Suppressor macrophage treated with lipopolysaccharide for 1 hour (primary cell): ENCODE measurements at places on chromosomes 7 and 10.

GRCh38 chr7:66557214-66558200 is 71.2 kb upstream of the KCTD7 start:
- DNase-seq, result peak; percentile 77

GRCh38 chr10:102335184-102335583 is 60.3 kb upstream of the NFKB2 start:
- no peak for DNase-seq

DNA sequence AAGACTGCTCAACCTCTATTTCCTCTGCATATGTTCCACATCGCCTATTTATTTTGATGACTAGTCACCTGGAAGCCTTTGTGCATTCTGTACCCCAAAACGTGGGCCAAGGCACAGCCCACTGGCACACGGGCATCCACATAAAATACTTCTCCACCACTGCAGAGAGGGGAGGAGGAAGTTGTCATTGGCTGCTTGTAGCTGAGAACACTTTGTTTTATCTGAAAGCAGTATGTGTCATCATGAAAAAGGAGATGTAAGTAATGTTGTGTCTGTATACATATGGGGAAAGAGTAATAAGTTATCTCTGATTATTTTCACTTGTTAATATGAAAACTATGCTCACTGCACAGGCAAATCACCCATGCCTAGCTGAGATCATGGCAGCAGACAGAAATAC is 48.2 kb upstream of the AMPH start:
- DNase-seq, result peak; percentile 48

GRCh38 chr7:152869041-152869676 is 109.6 kb downstream of the ACTR3B start:
- DNase-seq, result no peak

GRCh38 chr10:123912466-123912865 is 20.9 kb upstream of the CPXM2 start:
- no peak for DNase-seq

- no peak for DNase-seq
These were observed 29.3 kb upstream of the RHBDD2 start for GRCh38 chr7:75849573-75849972.

DNA sequence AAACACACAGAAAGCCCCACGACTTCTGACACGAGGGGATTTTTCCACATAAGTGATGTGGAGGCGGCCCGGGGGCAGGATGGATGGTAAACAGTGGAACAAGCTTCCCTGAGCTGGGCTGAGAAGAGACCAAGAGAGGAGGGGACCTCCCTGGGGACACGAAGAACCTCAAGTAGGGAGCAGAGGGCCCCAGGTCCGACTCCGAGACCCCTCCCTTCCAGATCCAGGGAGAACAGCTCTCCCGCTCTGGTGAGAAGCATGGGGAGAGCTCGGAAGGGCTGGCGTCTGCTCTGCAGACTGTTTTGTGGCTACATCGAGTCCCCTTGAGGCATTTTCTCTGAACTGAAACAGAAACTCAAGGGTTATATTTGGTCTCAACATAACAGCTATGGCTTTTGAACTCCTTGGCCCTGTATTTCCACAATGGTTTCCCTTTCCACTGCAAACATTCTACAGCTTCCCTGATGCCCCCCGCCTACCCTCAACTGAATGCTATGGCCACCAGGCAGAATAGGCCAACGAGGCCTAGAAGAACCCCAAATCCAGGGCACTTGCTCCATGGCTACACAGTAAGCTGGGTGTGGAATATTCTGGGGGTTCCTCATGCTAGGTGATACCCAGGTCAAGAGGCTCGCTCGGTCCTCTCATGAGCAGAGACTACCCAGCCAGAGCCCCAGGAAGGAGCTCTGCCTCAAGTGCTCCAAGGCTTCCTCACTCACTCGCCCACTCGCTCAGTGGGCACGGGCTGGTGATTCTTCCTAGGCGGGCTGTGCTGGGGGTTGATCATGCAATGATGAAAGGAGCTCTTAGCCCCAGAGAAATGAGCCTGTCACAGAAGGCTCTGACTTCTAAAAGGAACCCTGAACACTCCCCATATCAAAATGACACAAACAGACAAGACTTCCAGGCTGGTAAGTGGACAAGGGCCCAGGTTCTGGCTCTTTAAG is 47.5 kb downstream of the FAM53B start:
- peak; percentile 44 for DNase-seq

GRCh38 chr7:15581352-15581951 is 19.6 kb upstream of the AGMO start:
- no peak for DNase-seq

GRCh38 chr10:12720217-12720981 is 281.1 kb downstream of the CCDC3 start:
- no peak for DNase-seq

DNA sequence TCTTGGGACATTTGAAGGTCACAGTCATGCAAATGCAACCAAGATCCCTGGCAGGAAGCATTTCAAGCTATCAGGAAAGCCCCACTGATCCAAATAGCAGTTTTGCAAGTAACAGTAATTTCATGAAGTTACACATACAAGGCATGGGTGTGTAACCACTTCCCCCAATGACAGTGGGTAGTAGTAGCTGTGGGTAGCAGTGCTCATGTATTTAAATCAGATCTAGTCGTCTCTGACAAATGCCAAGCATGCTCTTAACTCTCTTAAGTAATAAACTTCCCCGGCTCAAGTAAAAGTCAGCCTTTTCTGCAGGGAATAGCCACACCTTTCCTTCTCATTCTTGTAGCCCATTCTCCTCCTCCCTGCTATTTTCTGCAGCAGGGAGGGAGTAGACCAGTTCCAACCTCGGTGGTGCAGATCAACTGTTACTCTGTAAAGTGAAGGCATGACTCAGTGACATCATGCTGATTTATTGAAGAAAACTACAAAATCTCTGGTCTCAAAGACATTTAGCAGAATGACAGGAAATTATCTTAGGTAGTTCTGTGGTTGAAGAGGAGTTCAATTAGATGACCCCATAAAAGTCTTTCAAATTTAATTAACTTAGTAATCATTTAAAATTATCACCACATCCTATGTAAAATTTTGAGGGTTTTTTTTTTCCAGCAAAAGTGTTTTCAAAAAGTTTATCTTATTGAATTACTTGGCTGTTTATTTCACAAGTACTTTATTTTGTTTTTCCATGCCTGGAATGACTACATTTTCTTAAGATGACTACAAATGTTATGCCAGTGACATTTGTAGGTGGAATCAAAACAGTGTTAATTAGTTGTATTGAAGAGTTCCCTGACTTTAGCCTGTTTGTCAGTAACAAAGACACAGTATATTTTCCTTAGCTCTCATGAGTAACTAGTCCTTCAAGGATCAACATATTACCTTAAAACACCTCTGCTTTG is 568.3 kb downstream of the INHBA start:
- peak; percentile 85 for DNase-seq

GRCh38 chr10:13960603-13961002 is 370.1 kb downstream of the FRMD4A start:
- no peak for DNase-seq

DNA sequence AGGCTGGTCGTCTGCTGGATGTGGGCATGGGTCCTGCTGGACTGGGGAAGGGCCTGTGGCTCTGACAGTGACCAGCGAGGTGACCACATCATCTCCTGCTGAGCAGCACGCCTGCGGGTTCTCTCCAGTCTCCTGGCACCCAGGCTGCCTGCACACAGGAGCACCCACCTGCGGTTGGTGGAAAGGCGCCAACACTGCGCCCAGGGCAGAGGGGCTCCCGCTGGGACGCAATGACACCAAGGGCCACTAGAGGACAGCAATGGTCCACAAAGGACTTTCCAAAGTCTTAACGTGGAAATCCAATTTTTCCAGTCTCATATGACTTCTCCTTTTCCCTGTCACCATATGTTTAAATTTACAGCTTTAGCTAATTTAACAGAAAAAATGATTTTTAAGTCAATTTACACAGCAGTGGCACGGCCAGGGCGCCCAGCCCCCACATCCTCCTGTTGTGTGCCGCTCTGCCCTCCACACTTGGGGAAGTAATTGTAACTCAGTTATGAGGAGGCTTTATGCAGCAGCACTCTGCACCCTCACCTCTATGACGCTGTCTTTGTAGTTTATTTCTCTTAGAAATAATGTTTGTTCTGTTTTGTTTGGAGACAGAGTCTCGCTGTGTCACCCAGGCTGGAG is 38.1 kb downstream of the CFAP46 start:
- DNase-seq, result peak; percentile 69

DNA sequence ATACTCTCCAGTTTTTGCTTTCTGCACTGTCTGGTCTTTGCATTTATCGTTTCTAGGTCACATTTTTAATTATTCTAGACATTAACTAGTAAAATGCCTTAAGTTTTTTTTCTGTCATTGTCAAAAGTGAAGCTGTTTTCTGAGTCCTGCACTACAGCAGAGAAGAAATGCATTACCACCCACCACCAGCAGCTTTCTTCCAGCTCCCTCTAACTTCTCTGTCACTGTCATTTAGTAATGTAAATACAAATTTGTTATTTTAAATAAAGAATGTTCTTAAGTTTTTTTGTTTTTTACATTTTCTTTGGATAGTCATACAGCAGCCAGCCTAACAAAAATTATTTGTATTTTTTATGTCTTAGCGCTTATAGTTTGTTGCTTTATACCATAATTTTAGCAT is 18.8 kb downstream of the PTPRZ1 start:
- no peak for DNase-seq

DNA sequence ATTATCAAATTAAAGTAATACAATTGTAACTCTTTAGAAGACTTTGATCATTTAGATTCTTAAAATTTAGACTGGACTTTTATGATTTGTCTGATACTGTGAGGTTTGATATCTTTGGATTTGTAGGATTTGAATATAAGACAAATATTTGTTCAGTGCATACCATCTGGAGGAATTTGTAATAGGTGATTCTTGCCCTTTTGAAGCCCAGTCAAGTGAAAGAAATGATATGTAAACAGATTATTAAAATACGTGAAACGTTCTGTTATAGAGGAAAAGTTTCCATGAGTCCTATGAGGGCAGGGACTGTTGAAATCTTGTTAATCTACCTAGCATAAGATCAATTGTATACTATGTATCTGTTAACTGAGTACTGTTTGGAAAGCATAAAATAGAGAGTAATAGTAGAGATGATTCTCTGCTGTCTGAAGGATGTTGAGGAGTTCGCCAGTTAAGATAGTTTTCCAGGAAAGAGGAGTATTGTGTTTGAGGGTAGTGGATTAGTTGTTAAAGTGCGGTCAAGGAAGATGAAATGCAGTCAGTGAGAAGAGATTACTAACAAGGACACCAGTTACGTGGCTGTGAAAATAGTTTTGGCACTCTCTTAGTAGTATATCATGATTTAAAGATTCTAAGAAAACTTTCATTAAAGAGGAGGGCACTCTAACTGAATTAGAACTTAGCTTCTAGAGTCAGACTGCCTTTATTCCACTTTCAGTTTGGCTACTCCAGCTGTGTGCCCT is 14.4 kb downstream of the PDCD4 start:
- DNase-seq, result no peak
